Fibroblast of lung (primary cell): ENCODE measurements at places on chromosomes 3 and 15.

DNA sequence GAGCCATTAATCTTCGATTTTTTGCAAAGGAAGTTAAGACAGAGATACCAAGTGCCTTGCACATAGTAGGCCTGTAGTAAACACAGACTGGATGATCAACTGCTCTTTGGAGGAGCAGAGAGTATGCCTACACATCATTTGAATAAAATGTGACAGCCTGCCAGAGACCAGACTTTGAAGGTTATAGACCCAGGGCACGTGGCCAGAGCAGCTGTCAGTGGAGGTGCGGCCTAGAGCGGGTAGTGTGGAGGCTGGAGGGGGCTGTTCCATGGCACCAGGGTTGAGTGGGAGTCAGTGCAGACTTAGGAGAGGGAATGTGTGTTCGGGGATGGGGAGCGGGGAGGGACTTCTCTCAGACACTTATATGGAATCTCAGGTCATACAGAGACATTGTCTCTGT, 80.8 kb downstream of the SMAD3 start:
- DNase-seq = peak; percentile 82

GRCh38 chr3:23999012-23999641, 54.0 kb downstream of the NR1D2 start:
- peak; percentile 14 for DNase-seq

GRCh38 chr3:66326340-66326739, 105.5 kb downstream of the SLC25A26 start:
- no peak for DNase-seq

DNA sequence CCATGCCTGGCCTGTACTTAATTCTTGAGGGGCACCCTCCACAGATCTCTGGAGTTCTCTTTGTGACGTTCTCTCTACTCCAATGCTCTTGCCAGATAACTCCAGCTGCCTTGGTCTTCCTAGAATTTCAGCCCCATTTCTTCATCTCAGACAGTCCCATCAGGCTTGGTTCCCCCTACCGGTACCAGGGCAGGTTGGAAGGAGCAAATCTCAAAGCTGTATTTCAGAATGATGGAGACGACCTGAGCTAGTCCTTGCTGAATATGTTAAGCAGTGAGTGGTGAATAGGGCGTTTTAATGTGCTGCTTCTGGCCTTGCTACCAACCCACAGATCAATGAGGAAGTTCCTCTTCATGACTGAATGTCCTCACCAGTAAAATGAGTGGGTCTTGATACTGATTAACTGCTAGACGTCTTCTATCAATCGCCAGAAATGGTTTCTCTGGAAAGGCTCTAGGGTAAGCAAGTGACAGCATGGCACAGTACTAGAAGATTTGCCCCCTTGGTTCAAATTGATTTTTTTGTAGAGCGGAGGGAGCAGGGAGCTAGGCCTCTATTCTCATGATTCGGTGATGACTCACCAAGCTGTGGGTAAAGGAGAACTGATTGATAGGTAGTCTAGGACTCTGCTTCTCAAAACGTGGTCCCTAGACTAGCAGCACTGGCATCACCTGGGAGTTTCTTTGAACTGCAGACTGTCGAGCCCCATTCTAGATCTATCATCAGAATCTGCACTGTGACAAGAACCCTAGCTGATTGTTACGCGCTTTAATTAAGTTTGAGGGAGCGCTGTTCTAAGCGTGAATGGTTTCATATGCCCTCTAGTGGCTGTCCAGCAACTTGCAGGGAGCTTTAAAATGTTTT, 67.8 kb downstream of the UBP1 start:
- peak; percentile 78 for DNase-seq

- no peak for DNase-seq
Observed at GRCh38 chr3:38054499-38055001, 15.5 kb downstream of the DLEC1 start.

- no peak for DNase-seq
Observed at GRCh38 chr3:41277790-41278465, 78.6 kb downstream of the CTNNB1 start.

DNA sequence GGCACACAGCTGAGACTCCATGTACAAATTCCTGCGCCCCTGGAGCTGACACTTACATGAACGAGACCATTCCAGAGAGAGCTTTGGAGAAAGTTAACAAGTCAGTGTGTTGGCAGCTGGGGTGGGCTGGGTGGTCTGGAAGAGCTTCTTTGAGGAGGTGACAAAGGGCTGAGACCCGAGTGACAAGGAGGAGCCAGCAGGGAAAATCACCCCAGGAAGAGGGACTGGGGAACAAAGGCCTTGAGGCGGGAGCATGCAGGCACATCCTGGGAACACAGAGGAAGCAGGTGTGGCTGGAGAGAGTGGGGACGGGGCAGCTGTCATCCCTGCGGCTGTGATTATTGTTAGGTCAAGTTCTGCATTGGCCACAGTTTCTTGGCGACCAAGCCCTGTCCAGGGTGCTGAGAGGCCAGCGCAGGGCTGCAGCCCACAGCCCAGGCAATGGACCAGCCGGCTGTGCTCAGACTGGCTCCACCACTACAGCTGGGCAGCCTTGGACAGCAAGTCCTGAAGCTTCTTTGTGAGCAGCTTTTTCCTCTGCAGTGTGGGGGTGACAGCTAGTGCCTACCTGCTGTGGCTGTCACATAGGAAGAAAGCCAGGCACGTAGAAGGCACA, 34.2 kb upstream of the PRR23E start:
- peak; percentile 6 for DNase-seq

GRCh38 chr3:50464569-50464968, 38.9 kb downstream of the CACNA2D2 start:
- DNase-seq = no peak

DNA sequence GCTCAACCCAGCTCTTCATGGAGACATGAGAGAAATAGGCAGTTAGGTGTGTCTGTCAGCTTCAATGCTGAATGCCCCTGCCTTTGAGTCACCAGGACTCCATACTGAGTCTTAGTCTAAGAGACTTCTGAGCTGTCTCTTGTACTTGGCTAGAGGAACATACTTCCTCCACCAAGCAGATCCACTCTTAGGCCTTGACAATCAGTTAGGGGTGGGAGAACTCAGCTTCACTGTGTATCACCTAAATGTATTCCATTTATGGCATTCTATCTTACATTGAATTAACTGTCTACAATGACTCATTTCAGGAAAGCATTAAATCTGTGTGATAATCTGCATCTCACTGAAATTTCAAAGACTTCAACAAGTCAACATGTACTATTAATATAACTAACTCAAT, 66.0 kb downstream of the STAC start:
- no peak for DNase-seq

DNA sequence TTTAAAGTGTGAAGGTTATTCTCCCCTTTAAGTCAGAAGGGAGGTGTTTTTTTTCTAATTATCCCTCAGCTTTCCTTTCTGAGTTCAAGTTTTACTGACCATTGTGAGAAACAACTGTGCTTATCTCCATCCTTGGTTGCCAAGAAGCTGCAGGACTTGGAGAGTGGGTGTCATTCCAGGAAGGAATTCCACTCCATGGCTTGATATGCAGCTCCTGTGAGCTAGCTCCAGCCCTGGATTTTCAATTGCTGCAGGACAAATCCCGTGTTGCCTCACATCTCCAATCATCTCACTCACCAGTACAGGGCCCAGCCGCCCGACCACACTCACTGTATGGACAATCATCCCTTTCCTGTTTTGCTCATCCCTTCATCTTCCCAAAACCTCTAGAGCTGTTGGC, 122.5 kb downstream of the IGSF11 start:
- no peak for DNase-seq

DNA sequence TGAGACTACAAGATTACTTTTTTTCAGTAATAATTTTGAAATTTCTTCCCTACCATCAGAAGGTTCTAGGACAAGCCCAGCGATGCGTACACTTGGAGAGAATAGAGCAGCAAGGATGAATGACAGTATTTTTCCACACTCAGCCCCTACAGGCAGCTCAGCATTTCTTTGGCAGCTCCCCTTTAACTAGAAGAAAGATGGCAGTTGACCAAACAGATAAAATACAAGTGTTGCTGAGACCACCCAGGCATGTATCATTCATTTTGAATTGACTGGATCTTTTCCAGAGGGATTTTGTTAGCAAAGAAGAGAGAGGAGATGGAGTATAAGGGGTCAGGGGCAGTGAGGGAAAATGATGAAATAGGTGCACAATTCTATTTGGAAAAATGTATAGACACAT, 761.3 kb downstream of the AGBL1 start:
- no peak for DNase-seq

- DNase-seq = no peak
Observed at GRCh38 chr15:89652131-89652530, 3.1 kb downstream of the KIF7 start.

DNA sequence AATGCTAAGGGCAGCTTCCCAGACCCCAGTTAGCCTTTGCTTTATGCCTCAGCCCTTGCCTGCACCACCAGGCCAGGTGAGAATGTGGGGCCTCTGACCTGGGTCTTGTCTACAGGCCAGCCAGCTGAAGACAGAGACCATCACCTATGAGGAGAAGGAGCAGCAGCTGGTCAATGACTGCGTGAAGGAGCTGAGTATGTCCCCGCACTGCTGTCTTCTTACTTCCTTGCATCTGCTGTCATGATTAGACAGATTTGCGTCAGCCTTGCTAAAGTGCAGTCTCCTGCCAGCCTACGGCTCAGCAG, 74.6 kb downstream of the CCK start:
- DNase-seq = no peak

GRCh38 chr3:65635657-65636056, 403.1 kb downstream of the MAGI1 start:
- DNase-seq = no peak

- no peak for DNase-seq
Observed at GRCh38 chr3:50201573-50202315, 3.3 kb upstream of the SLC38A3 start.

- DNase-seq = no peak
Observed at GRCh38 chr15:52164631-52165265, 26.4 kb downstream of the GNB5 start.

GRCh38 chr3:89584398-89584797, 477.0 kb downstream of the EPHA3 start:
- DNase-seq = peak; percentile 60

- DNase-seq = no peak
Observed at GRCh38 chr3:171311784-171312183, 148.4 kb downstream of the TNIK start.

DNA sequence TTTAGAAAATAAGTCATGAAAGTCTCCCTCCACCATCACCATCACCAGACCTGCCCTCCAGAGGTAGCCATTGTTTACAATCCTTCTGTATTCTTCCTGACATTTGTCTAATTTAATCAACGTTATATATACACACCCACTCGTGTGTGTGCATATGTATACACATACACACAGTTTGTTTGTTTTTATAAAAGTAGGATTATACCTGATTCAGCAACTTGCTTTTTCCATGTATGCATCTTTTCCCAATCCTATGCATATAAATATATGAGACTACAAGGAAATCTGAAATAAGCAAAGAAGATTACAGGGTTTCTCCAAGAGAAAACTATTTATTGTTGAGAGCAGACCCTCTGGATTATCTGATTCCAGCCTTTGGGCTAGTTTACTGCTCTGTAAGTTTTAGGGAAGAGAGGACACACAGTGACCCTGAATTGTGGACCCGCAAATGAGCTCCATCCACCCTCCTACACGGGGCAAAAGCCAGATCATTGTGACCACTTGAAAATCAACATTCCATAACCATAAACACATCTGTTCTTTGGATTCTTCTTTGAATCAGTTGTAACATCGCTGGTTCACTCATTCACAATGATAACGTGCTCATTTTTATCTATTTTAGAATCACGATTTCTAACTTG, 104.3 kb downstream of the CPN2 start:
- DNase-seq = no peak

DNA sequence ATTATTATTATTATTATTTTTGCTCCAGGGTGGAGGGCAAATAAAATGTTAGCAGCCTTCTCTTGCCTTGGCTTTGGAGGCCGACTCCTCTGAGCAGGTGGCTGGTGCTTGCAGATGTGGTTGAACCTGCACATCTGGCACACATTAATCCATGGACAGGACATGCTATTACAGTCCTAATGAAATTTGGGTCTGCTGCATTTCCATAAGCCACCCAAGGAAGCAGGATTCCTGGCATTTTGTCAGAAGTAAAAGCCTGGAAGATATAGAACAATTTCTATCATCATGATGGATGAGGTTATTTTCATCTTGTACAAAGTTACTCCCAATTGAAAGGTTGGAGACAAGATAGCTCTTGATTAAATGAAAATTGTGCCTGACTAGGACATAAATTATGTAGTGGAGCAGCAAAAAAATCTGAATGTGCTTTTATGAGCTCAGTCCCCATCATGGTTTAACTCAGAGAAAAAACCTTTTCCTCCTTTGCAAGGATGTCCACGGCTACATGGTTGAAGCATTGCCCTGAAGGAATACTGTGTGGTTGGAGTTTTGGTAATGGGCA, 130.9 kb upstream of the RGMA start:
- DNase-seq = no peak

DNA sequence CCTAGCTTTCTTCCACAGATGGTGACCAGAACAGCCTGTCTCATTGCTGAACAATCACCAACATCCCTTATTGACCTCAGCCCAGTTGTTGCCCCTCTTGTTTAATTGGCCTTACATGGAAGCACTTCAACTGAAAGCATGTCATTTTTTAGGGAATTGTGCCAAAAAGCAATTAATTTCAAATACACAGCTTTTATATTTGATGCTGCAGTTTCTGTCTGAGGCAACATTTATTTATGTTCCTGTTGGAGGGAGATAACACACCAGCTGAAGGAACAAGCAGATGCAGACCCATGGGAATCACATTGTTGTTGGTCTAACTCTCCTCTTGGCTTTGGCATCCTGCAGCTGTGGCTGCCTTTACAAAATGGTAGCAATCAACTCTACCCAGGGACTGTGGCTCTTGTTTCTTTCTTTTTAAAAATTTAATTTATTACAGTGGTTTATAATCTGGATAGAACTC, 498.1 kb upstream of the RGMA start:
- no peak for DNase-seq

- peak; percentile 27 for DNase-seq
Observed at GRCh38 chr3:52742418-52743041, 28.2 kb downstream of the NEK4 start.

GRCh38 chr3:147914532-147914931, 505.4 kb downstream of the ZIC1 start:
- no peak for DNase-seq

- DNase-seq = no peak
Observed at GRCh38 chr15:58627701-58628100, 121.8 kb downstream of the ADAM10 start.

GRCh38 chr3:103385961-103386656, 951.3 kb downstream of the ZPLD1 start:
- DNase-seq = peak; percentile 23

- peak; percentile 49 for DNase-seq
Observed at GRCh38 chr15:70853973-70854665, at the start of gene LARP6. Gene LARP6 (minus strand): TSS chr15:70854157. CDS start chr15:70854088, 69 bp downstream.

- no peak for DNase-seq
Observed at GRCh38 chr15:98523912-98524662, 124.3 kb upstream of the IGF1R start.

DNA sequence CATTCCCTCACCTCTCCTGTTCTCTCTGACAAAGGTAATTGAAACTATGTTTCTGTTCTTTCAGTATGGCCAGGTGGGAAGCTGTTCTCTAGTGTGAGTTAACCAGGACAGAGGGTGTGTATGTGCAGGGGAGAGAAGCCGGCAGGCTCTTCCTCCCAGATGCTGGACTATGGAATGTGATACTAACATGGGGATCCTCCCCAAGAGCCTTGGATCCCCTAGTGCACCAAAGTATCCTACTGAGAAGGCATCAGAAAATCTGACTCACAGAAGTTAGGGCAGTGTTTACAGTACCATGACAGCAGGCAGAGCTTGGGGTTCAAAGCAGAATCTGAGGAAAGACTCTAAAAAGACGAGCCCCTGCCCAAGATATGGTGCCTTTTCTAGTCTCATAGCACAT, 123.1 kb downstream of the APBA2 start:
- DNase-seq = no peak
